NAMALWA (cell line): ENCODE measurements at places on chromosomes 1 and 21.

GRCh38 chr1:91799159-91799558 lies 86.8 kb downstream of the TGFBR3 start:
- no peak for DNase-seq

DNA sequence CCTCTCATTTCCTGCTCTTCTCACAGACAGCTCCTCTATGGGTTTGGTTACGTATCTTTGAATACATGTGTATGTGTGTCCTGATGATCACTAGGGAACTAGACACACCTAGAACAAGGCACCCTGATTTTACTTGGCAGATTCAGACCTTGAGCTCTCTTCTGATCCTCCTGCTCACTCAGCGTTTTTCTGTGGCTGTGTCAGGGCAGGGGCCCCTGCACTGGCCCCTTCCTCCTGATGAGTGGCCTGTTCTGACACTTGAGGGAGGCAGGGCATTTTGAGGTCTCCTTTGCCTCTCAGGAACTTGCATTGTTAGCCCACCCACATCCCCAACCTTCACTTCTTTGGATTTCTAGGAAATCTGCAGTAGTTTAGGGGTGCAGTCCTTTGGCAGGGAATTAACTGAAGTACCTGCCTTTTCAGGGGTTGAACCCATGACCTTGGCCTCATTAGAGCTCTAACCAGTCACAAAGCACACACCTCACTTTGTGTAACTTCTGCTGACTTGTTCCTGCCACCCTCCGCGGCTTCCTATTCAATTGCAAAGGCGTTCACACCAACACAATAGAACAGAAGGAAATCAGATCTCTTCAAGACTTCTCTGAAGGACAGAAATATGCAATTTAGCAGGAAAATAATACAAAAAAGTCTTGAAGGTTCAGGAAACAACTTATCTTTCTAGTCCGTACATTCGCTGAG lies 8.8 kb downstream of the SMYD2 start:
- DNase-seq: no peak

- no peak for DNase-seq
Measured at GRCh38 chr1:42420911-42421585, 34.8 kb downstream of the ZMYND12 start.

DNA sequence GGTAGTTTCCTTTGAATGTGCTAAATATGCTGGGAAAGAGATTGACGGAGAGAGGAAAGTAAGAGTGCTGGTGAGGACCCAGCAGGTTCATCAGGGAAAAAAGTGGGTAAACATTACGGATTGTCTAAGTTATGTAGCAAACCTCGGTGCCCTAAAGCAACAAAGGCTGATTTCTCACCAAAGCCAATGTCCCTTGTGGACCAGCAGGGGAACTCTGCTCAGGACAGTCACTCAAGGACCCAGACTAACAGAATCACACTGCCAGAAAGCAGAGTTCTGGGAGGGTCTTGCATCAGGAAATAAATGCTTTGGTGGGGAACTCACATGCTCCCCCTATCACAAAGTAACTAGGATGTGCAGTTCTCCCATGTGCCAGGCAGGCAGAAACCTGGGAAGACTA lies 1.7 kb upstream of the IKBKE start:
- peak; percentile 33 for DNase-seq

DNA sequence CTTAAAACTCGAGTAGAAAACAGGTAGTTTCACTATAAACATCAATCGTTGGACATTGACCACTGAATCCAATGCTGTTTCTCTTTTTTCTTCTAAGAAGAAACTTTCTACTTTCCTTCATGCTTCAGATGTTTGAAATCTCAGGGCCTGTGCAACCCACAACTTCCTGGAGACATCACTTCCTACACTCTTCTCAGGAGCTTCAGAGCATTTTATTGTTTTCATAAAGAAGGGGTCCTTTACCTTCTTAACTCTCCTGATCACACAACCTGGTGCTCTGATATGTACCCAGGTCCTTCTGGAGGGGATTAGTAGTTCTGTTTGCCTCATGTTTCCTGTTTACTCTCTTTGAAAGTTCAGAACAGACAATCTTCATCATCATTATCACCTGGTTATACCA lies 113.0 kb upstream of the VAV3 start:
- no peak for DNase-seq

- no peak for DNase-seq
Measured at GRCh38 chr1:65360648-65361047, 51.3 kb downstream of the DNAJC6 start.

DNA sequence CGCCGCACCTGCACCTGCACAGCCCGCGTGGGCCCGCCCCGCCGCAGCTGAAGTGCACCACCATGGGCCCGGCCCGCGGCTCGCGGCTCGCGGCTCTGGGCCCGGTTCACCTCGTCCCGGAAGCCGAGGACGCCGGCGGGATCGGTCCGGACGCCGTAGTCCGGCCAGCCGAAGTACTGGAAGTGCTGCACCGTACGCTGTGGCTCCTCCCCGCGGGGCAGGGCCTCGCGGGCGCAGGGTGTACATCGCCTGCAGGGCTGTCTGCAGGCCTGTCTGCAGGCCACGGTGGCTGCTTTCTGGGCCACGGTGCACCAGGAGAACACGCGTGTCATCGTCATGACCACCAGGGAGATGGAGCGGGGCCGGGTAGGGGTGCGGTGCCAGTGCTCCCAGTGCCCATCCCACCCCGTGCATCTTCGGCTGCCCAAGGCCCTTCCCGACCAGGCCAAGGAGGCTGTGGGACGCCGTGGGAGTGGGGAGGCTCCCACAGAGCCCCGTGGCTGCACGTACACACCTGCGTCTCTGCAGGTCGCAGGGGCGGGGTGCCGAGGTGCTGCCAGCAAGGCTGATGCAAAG lies 6.7 kb downstream of the RNF223 start:
- no peak for DNase-seq
